Stimulated activated CD8-positive, alpha-beta memory T cell treated with anti-CD3 and anti-CD28 coated beads, Interleukin-2, amount 100 ng/mL, for 48 hours (primary cell): ENCODE measurements at places on chromosomes 1 and 21.

GRCh38 chr1:41795205-41795762 is 123.4 kb downstream of the HIVEP3 start:
- DNase-seq, result no peak

- no peak for DNase-seq
Observed at GRCh38 chr1:149843431-149844041, 55.8 kb upstream of the BOLA1 start.

DNA sequence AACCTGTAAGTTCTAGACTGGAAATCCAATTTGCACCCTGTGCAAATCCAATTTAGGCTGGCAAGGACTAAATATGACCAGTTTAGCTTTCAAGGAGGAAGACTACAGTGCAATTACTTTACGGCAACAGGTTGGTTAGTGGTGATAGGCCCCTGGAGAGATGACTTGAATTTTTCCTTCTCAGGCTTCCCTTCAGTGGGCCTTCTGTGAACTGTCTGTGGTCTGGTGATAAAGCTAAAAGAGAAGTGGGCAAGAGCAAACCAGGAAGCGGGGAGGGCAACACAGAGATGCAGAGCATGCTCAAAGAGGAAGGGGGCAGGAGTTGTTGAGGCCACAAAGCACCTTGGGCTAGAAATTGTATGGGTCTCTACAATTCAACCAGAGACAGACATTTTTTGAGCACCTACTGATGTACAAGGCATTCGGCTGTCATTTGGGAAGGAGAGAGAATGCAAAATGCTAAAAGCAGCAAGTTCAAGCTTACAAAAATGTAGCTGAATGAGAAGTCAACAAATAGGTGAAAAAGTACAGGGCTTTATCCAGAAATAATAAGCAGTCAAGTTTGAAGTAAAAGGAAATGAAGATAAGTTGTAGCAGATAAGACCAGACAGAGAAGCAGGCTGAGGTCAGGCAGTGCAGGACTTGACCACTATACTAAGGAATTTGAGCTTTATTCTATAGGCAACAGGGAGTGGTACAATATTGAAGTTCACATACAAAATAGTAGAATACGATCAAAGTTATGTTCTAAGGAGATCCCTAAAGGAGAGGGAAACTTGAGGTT is 23.9 kb downstream of the INPP5B start:
- no peak for DNase-seq

GRCh38 chr1:230185076-230186001 is 118.3 kb downstream of the GALNT2 start:
- DNase-seq, result no peak

DNA sequence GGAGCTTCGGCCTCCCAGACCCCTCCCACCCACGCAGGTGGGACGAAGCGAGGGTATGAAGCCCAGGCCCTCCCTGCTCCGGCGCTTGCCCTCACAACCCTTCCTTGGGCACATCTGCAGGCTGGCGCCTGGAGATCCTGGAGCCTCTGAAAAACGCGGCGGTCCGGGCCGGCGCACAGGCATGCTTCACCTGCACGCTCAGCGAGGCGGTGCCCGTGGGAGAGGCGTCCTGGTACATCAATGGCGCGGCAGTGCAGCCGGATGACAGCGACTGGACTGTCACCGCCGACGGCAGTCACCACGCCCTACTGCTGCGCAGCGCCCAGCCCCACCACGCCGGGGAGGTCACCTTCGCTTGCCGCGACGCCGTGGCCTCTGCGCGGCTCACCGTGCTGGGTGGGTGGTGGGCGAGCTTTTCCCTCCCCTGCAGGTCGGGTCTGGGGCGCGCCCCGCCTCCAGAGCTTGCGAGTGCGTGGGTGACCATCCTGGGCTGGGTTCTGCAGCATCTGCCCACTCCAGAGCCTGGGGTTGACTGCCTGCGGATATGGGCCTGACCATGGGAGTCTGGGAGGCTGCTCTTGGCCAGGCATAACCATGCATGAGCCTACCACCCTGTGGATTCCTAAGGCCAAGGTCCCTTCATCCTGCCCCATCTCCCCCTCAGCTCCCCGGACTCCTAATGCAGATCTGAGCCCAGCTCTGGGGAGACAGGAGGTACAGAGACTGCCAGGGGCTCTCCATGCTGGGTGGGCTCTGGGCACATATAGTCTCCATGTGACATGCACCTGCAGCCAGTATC is 89.8 kb downstream of the TRIM11 start:
- DNase-seq, result no peak

DNA sequence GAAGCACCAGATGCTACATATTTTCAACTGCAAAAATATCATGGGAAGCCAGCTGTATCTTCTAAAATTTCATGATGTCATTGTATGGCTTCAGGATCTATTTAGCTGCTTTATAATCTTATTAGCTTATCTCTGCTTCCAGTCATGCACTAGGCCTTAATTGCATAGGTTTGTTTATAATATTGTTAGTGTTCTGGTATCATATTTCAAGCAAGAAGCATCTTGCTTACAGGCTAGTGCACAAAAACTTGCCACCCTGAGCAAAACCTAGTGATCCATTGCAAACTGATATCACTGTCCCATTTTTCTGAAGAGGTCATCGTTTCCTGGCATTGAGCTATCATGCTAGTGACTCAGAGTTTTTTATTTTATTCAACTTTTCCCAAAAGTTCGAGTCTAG is 15.7 kb upstream of the NRIP1 start:
- no peak for DNase-seq

DNA sequence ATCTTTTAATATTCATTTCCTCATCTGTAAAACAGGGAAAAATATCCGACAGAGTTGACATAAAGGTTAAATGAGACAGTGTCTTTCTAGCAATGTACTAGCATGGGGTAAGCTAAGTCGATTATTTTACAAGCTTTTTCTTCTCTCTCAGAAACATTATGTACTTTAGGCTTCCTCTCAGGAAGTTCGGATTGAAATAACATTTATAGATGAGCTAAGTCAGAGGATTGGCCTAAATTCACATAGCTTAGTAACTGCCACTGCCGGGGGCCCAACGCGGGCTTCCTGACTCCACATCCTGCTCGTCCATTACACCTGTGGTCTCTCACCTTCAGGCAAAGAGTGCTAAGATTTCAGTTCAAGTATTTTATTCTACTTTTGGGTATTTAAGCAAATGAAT is 462.3 kb upstream of the NFIA start:
- no peak for DNase-seq

GRCh38 chr1:98981917-98982513 is 22.6 kb downstream of the PLPPR5 start:
- no peak for DNase-seq

GRCh38 chr1:228299901-228300300 is 92.1 kb downstream of the OBSCN start:
- no peak for DNase-seq

GRCh38 chr1:6770751-6771440 is 14.4 kb upstream of the CAMTA1 start:
- DNase-seq, result no peak

GRCh38 chr21:28632755-28633408 is 359.8 kb downstream of the LTN1 start:
- DNase-seq, result no peak

- DNase-seq, result no peak
Observed at GRCh38 chr1:208219659-208220282, 24.4 kb downstream of the PLXNA2 start.

DNA sequence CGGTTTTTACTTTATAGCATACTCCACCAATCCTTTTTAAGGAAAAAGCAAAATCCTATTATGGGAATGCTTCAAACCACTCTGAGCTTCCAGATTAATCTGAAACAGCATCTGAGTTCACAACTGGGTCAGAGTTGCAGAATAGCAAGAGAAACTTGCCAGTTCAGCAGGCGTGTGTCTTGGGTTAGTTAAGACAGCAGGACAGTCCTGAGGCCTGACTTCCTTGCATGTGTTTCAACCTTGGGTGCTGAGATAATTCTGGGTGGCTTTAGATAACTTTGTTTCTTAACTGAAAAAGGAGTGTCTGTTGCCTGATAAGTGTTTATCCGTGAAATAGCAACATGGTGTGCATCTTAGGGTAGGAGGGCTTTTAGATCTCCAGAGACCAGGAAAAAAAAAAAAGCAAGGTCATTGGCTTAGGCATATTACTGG is 169.2 kb downstream of the DHRS3 start:
- DNase-seq, result no peak

- no peak for DNase-seq
Observed at GRCh38 chr21:16179773-16180172, 450.0 kb downstream of the USP25 start.

DNA sequence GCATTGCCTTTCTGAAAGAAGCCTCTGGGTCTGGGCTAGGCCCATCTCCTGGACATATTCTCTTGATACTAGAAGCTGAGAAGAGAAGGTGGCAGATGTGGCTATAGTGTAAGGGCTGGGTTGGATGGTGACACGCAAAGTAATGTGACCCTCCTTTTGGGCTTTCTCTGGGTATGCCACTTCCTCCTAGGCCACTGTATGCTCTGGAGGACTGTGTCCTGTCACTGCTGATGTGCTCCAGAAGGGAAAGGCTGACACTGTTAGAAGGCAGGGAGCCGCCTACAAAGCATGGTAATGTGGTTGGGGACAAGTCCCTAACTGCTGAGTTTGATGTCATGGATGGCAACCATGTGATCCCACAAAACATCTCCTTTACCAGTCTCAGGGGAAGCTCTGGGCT is 112.1 kb downstream of the BCAR3 start:
- no peak for DNase-seq

DNA sequence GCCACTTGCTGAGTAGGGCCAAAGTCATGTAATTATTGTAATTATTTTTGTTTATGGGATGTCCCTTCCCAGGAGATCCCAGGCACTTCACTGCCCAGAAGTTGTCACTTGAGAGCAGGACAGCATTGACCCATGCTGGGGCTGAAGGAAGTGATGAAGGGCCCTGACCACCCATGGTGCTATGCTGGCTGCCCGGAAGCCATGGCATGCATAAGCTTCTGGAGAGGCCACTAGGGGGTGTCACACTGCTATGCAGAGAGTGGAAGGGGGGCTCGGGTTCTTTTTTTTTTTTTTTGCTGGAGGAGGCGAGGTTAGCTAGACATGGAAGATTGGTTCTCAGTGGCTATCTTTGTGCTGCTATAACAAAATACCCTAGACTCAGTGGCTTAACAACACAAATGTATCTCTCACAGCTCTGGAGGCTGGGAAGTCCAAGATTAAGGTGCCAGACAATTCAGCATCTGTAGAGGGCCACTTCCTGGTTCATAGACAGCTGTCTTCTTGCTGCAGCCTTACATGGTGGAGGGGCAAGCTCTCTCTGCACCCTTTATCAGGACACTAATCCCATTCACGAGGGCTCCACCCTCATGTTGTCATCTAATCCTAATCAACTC is 84.9 kb downstream of the CNIH3 start:
- DNase-seq, result no peak

DNA sequence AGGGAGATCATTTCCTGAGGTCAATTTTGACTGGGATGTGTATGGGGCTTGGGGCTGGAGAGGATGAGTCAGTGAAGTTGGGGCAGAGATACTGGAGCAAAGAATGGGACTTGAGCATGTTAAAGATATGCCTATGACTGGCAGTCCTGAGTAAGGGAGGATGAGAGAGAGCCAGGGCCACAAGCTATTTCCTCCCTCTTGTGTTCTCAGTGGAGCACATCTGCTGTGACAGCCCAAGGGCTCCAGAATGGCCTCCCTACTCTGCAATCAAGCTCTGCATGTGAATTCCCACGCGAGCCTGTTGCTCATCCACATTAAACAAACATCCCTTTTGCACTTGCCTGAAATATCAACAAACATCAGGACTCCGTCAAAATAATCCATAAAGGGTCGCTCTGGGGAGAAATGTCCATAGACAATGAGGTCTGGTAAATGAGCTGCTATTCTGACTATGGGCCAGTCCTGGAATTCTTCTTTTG is 9.2 kb downstream of the ADCY10 start:
- no peak for DNase-seq

DNA sequence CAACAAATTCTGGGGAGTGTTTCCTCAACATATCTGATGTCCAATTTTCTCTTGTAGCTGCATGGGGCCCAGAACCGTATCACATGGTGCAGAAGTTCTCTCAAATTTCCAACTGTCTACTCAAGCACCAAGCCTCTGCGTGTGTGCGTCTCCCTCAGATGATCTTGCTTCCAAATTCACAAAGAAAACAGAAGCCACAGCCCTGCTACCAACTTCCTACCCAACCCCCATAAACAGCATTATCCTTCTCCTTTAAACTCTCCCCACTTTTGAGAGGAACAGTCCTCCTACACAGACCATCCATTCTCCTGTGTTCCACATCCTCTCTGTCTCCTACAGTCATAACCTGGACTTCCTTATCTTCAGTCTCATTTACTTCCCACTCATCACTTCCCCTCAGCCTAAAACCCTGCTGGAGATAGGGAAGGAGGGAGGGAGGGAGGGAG is 354.1 kb downstream of the SMYD3 start:
- no peak for DNase-seq

DNA sequence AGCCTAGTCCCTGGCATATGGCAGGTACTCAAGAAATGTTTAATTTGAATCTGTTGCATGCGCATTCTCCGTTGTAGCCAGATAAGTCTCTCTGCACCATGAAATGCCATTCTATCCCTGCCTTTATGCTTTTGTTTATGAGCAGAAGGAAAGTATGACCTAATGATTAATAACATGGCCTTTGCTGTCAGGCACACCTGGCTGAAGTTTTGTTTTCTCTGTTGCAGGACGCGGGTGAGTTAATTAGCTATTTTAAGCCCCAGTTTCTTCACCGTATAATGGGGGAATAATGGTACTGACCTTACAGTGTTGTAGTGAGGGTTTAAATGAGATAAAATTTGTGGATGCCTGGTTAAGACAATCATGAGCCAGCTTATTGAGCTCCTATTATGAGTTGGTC is 87.7 kb downstream of the ST6GALNAC3 start:
- no peak for DNase-seq

GRCh38 chr1:157648317-157648716 is 50.4 kb upstream of the FCRL4 start:
- DNase-seq, result no peak

DNA sequence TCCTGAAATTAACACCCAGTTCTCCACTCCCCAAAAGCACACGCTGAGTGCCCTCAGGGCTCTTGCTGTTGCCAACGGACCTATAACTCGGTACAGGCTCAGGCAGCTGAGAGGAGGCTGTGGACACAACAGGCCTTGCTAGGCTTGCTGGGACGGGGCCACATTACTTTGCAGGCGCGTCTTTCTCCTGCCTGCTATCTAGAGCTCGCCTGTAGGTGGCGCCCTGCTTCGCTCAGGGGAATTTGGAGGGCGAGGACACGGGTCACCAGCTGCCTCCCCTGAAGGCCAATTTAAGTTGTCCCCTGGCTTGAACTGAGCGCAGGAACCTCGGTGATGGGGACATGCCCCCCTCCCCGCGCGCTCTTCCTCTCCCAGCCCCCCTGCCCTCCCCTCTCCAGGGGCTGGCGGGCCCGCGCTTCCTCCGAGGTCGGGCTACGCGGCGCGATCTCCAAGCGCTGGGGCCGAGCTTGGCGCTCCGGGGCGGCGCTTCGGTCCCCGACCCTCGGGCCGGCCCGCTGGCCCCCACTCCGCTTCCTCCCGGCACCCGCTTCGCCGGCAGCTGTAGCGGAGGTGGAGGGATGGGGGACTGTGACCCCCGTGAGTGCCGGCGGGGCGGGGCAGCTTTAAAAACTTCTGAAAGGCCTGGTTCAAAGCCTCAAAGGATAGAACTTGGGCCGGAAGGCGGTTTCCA is 32.4 kb upstream of the NFIA start:
- DNase-seq, result peak; percentile 76
